ENCODE measurements at places on chromosomes 3 and 15.

DNA sequence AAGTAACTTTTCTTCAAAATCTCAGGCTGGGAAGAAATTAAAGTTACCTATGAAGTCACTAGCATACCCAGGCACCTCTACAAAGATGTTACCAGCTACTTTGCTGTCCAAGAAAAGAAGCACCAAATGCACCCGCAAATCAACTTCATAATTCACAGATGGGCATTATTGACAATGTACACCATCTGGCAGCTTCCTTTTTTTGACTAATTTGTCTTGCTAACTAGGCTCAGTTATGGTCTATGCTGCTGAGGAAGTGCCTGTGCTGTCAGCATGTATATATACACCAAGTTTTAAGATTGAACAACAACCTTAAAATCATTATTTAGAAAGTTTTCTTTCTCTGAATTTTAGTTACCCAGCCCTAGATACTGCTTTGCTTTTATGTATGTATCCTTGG, 93.8 kb downstream of the NSUN3 start:
- no peak for DNase-seq

DNA sequence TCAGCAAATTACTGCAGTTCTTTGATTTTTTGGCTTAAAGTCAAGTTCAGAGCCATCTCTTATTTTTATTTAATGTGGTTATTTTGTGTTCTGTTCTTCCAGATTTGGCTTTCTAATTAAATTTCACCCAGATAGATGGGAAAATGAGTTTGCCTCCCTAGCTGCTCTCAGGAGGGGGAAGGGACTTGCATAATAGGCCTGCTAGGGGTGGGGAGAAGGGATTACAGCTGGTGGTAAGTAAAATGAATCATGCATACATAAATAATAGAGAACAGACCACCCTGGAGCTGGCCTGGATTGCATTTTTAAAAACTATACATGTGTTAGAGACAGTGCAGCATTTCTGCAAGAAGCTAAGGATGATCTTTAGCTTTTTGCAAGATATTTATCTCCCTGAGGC, 3.9 kb upstream of the PXYLP1 start:
- no peak for DNase-seq

DNA sequence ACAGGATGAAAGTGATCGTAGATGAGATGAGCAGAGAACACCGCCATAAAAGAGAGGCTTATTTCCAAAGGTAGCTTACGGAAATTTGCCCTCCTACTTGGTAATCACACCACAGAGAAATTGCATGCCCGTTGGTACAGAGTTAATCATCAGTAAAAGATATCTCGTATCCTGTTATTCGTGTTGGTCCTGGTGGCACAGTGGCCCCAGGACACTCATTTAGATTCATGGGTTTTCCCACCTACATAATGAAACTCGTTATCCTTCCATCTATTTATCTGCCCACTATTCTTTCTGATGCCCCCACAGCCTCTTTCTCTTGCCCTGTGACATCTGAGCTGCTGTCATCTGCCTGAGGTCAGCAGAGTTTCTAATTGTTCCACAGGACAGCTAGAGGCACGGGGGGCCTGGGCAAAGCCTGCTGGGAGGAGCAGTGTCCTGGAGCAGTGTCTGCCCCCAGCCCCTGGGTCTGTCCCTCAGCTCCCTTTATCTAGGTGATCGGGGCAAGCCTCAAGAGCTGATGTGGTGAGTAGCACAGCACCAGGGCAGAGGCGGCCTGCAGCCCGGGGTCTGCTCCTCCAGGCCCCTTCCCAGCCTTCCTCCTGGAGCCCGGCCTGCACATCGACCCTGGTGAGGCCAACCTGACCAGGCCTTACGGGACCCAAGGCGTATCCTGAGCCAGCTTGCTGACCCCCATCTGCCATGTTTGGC, 42.2 kb downstream of the PXYLP1 start:
- no peak for DNase-seq

GRCh38 chr3:23740517-23740965, 65.2 kb upstream of the UBE2E1 start:
- peak; percentile 43 for DNase-seq

GRCh38 chr3:88019024-88019423, 39.8 kb downstream of the CGGBP1 start:
- DNase-seq = no peak

DNA sequence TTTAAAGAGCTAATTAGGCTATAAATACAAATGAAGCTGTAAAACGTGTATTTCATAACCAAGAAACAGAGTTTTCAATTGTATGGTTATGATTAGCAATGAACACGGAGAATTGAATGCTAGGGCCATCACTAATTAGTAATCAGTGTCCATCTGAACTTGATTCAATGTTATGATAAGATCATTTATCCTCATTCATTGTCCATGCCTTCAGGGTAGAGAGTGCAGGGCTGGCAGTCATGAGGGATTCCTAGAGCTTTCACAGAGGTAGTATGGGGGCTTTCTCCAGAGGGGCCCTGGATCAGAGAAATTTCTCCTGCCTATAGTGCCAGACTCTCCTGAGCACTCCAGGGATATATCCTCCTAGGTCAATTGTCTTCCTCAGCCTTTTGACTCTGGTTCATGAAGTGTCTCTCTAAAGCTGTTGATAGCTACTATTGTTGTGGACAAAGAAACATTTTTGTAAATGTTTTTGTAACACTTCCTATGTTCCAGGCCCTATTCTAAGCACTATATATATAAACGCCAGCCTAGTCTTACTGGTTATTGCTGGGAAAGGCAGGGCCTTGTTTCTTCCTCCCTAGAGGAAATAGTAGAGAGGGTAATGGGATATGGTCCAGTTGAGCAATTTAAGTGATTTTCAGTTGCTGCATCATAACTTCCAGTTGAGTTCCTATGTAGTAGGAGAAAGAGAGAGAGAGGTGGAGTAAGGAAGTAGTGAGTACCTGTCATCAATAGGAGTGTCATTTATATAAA, 249.0 kb downstream of the NFKBIZ start:
- no peak for DNase-seq
